ENCODE measurements at places on chromosomes 3 and 15.
A peak's percentile ranks its signal among the peaks of the same experiment; 100 is the strongest.

DNA sequence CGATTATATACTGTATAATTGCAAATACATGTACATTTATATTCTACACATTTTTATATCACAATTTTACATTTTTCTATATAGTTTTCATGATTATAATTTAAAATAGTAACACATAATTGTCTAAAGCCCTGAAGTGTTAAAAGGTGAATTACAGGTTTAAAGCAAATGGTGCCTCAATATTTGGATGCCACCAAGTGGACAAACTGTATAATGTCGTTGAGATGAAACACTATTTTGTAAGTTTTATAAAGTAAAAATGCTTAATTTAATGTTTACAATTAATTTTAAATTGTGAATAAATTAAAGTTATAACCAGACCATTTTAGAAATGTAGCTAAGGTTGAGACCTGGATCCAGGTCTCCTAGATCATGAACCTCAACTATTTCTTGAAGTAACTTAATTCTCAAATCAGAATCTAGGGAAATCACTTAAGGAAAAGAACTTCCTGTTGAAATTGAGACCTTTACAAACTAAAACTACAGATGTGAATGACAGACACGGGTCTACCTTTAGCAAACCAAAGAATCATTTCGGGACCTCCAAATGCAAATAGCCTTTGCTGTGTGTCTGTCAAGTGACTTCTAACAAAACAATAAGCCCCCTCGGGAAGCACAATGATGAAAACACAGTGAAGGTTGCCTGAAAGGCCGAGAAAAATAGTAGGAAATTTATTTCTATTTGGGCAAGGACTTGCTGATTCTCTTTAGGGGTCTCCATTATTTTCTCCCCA, 37.8 kb downstream of the EHHADH start:
- DNase-seq, result peak; percentile 67

GRCh38 chr3:197149-197827, 725 bp downstream of the CHL1 start:
- DNase-seq, result no peak

DNA sequence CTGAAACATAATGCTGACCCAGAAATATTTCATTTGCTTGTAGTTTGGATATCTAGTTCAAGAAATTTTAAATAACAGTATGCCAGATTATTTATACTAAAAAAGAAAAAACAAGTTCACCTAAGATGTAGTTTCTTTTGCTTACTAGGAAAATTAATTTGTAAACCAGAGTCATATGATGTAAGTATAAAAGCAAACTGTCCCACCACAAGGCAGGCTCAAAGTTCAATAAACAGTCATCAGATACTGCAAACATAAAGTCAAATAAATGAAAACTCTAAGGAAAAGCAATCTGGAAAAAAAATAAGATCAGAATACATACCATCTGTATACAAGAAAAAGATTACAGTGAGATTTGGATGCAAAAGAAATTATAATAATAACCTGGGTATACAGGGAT, 40.2 kb upstream of the WDR5B start:
- no peak for DNase-seq

GRCh38 chr3:129003578-129004112, 2.5 kb downstream of the EFCC1 start:
- peak; percentile 82 for DNase-seq

GRCh38 chr15:70892002-70892911, at the start of the genes LRRC49 and THAP10:
TSS of gene LRRC49 (plus strand) at chr15:70892826. CDS start at chr15:70892895, 69 bp downstream.
TSS of gene THAP10 (minus strand) at chr15:70892433. CDS start at chr15:70892272, 161 bp downstream.
- peak; percentile 87 for DNase-seq

GRCh38 chr15:29424118-29424517, 154.5 kb upstream of the NSMCE3 start:
- DNase-seq, result no peak

- DNase-seq, result no peak
Measured at GRCh38 chr15:57609805-57610529, 18.3 kb downstream of the MYZAP start.

- no peak for DNase-seq
Measured at GRCh38 chr3:187040516-187041361, 98.6 kb downstream of the RPL39L start.

GRCh38 chr3:43326891-43327581, 40.7 kb downstream of the SNRK start:
- DNase-seq, result peak; percentile 9

GRCh38 chr3:2354702-2355101, 256.0 kb downstream of the CNTN4 start:
- no peak for DNase-seq

DNA sequence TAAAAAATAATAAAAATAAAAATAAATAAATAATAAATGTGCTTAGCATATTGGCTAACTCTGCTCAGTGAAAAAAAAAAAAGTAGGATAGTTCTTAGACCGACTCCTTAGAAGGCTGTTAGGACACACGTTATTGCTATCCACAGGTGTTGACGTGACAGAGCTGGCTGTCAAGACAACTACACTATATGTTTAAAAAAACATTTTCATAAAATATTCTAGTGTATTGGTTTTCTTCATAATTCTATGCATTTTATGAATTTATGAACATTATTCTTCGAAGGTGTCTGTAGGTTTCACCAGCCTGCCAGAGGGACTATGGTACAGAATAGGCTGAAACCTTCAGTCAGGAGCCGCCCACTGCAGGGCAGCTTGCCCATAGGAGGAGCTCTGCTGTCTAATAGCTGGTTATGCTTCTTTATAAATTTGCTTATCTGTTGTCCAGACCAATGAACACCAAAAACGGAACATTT, 9.2 kb downstream of the TM4SF1 start:
- no peak for DNase-seq

GRCh38 chr15:78761891-78762385, 49.3 kb downstream of the ADAMTS7 start:
- no peak for DNase-seq

GRCh38 chr15:49412797-49413196, 10.2 kb upstream of the FGF7 start:
- no peak for DNase-seq

DNA sequence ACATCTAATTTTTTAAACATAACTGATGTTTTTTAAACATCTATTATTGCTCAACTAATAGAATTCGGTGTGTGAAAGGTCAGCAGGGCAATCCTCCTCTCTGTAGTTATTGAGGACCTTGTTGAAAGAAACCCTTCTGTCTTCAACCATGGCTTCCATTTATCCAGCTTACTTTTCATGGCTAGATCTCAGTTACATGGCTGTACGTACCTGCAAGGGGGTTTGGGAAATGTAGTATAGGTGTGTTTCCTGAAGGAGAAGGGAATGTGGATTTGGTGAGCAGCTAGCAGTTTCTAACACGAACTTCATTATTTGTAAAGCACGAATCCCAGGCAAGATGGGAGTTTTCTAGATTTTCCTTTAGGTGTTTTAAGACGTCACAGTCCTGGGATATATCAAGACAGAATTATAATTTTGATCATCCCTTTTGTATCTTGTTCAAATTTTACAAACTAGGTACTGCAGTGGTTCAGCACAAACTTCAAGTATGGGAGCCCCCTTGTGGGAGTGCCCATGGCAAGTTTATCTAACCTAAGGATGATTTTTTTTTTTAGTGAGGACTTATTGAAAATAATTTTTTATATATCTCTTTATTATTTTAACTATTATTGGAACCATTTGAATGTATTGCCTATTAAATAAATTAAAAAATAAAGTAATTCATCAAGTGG, 41.6 kb downstream of the FBXL2 start:
- no peak for DNase-seq

DNA sequence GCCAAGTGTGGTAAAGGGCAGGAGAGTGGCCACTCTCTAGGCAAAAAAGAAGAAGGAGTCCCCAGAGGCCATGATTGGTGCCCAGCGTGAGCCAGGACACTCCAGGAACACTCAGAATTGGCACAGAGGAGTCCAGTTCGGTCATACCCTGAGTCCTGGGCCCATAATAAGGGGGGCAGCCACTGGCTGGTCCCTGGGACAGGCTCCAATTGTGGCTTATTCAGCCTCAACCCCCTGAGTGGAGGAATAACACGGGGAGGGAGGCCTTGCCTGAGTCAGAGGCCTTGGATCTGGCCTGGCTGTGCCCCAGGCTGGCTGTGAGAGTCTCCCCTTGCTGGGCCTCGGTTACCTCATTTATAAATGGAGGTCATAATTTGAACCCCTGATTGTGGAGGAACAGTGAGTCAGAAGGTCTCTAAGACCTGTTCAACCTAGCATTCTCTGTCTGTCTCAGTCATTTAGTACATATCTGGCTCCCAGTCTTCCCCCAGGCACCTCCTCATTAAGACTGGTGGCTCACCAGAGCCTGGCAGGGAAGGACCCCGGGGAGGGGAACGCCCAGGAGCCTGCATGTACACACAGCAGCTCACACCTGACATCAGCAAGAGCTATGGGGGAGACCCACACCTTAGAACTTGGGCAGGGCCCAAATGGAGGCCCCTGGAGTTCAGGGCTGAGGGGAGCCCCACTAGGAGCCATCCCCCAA, 95.9 kb upstream of the ATP2B2 start:
- no peak for DNase-seq

DNA sequence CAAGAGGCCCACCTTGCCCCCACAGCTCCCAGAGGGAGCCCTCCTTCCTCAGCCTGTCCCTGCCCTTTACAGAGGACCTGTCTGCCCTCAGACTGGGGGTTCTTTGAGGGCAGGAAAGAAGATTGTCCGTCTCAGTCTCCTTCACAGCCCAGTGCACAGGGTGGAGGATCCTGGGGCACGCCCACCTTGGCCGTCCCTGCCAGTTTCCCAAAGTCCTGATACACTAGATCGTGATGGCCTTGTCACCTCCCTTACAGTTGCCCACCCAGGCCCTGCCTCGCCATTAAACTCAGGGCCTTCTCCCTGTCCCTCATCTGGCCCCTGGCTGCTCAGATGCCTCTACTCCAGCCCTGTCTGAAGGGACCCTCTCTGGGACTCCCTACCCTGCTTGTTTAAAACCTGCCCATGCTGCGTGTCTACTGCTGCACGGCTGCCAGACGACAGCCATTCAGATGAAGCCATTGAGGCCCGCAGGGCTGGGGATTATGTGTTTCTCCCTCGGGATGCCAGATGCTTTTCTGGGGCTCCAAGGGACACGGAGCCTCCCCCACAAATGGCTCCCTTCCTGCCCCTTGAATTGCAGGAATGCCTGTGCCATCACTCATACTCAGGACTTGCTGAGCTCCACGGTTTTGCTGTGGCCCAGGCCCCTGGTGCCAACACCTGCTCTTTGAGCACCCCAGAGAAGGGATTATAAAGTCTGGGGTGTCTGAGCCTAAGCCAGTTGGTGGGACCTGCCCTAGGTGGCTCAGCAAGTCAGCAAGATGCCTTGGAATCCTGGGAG, 27.8 kb downstream of the ACSBG1 start:
- no peak for DNase-seq

DNA sequence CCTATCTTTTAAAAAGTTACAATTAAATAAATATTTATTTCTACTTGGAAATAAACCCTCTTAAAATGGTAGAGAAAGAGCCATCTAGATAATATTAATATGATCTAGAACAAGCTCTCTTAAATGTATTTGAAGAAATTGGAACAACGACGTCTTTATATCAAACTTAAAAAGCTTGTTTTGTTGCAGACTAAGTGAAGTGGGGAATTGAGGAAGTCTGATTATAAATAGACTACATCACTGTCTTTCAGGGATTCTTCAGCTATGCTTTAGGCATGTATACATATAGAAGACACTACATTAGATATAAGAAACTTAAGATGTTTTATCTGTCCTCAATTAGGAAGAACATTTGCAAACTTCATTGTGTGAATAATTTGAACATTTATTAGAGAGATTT, 1.8 kb downstream of the BCHE start:
- DNase-seq, result no peak

DNA sequence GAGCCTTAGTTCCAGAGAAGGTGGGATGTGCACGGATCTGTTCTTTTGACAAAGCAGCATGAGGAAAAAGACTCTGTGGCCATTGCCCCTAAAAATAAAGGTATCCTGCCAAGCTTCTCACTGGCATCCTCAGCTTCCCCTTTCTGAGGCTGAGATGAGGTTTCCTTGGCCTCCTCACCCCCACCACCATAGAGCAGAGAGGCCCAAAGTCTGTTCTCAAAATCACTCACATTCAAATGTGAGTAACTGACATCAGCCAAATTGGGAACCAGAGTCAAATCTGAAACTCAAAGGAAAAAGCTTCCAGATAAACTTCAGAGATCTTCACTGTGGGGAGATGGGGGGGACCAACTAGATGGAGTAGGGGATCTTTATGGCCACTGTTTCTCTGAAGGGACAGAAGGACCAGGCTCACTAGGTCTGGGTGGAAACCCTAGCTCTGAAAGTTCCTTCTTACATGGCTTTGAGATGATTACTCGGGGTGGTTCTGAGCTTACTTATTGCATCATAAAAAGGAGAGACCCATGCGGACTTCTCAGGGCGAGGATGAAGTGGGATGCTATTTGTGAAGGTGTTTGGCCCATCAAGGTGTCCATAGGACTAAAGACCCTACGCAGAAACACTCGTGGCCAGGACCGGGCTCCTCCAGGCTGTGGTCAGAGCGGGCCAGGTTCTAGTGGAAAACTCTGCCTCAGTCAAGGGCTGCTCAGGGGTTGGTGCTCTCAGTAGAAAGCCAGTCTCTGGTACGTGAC, 61.5 kb upstream of the MEF2A start:
- no peak for DNase-seq

DNA sequence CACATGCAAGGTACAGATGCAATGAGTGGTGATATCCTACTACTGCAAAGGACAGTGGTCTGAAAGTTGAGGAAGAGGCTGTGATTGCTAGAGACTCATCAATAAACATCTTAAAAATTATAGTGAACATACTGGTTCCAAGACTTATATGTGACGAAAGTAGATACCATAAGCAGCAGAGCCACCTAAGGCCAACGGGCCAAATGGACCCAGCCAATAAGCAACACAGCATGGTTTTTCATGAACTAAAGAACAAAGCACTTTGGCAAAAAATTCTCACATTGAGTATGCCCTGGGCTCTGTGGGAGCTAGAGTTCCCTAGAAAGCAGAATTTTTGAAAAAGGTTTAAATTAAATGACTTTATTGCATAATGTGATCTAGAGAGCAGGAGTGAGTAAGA, 272.1 kb downstream of the SI start:
- DNase-seq, result no peak

DNA sequence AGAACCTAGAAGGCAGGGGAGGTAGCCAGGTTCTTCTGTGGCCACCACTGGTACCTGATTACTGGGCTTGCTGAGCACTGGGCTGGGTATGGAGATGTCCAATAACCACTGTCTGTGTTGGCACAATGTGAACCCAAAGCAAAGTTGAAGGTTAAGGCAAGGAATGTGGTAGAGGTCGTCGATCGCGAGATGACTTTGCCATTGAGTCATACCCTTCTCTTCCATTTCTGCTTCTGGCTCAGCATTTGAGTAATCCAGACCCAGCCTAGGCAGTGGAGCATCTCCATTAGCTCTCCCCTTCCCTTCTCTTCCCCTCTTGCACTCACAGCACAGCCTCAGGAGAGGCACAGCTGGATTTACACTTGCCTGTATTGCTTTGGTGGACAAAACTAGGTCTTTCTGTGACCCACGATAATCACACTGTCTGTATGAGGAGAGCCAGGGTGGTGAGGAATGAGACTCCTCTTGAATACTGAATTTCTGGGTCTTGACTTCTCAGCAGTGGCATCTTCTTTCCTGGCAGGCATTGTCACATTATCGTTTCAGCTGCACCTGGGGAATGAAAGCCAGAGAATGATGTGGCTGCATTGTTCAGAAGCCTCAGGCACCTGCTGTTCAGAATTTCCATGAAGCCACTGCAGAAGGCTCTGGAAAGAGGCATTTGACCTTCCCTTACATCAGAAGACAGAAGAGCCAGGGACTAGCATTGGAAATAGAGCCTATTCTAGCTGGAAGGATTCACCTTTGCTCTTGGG, 272.6 kb downstream of the PDCD6IP start:
- DNase-seq, result no peak

- no peak for DNase-seq
Measured at GRCh38 chr15:73800662-73801345, 47.7 kb upstream of the INSYN1 start.

GRCh38 chr3:155411500-155412223, 118.2 kb upstream of the STRIT1 start:
- DNase-seq, result no peak

GRCh38 chr15:94387849-94388441, 156.6 kb downstream of the MCTP2 start:
- DNase-seq, result peak; percentile 54

Measured in MM.1S (cell line).